ENCODE measurements at places on chromosomes 6 and 20.

GRCh38 chr6:129453073-129453472 lies 256.9 kb downstream of the ARHGAP18 start:
- no peak for DNase-seq

DNA sequence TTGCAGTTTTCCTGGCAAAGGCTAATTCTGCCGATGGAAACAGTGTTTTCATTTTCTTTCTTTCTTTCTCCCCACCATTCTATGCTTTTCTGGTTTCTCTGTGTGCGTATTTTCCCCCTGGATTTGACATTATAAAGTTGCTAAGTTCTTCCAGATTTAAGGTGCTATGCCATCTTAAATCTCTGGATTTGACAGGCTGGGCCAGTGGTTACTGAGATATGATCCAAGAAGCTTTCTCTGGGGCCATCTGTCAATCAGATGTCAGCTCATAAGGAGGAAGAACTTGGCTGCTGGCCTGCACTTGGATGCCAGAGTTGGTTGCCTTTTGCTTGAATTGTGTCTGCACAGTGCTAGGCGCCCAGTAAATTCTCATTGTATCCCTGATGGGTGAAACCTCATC lies 39.7 kb downstream of the SLC2A10 start:
- DNase-seq: no peak

DNA sequence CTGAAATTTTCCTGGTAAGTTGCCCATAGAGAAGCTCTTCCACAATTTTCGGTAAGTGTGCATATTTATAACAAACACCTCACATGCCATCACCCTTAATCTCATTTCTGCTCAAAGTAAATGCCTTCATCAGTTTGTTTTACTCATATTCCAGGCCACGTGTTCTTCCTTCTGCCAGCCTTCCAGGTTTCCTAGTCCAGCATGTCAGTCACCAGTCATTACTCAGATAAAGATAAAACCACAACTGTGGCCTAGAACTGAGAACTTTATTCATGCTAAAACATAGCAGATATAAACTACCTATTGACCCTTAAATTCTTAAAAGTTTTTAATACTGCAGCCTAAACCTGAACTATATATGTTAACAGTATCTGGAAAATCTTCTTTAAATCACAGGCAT lies 149.5 kb upstream of the SLC22A16 start:
- DNase-seq: no peak

GRCh38 chr6:32666420-32667300 lies at the start of gene HLA-DQB1:
HLA-DQB1 (minus strand) TSS chr6:32666657; CDS start chr6:32666607, 50 bp downstream.
- no peak for DNase-seq

- DNase-seq: no peak
Measured at GRCh38 chr6:31558631-31559500, 11.5 kb downstream of the NFKBIL1 start.

DNA sequence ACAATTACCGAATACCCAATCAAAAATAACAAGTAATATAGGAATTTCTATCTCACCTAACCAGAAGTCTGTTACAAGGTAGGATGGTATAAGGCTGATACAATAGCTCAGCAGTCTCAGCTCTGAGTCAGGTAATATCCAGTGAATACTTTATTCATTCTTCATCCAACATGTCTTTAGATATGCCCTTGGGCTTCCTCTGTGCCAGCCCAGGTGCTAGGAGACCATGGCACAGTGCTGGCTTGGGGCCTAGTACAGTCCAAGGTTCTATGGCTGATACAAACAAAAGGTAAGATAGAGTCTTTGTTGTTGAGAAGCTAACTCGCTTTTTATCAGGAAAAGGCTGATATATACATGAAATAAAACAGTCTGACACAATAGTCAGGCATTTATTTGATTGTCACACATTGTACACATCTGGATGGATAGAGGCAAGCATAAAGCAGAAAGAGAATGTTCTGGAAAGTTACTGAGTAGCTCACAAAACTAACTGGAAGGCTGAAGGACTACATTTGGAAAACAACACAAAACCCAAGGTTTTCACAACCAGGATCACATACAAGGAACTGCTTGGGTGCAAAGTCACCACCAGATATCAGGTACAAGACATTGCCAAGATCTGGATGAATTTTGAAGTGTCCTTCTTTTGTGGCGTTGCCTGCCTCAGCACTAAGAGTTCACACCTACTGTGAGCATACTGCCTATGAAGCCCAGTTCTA lies 110.4 kb upstream of the SCAF8 start:
- DNase-seq: no peak

DNA sequence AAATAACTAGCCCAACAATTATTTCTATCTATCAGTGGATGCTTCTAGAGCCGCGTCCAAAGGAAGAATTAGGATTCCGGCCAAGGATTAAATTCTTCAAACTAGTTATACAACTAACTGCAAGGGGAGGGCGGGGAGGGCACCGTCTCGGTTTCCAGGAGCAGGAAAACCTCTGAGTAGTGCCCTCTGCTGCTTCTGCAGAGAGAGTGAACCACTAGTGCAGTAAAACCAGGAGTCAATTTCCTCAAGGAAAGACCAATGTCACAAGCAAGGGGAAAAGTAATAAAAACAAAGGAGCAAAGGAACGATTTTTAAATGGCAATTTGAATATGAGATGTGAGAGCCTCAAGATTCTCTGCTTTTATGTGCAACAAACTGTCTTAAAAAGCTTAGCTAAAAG lies 16.5 kb upstream of the UBE2J1 start:
- DNase-seq: peak; percentile 13

DNA sequence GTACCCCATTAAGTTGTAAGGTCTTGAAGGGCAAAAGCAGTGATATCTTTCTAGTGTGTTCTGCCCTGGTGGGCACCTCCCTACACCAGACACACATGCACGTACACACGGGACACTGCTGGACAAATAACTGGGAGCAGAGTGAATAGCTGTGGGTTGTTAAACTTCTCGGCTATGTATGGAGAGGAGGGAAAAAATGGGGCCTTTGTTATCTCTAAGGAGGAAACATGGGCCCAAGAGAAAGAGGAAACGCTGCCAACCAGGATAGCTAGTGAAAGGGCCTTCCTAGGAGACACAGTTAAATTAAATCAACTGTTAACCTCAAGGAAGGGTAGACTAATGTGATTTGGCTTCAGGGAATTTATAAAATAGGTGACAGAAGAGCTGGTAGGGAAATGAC lies 169.7 kb downstream of the MYLK4 start:
- no peak for DNase-seq

GRCh38 chr6:9766240-9766915 lies 648.5 kb downstream of the TFAP2A start:
- DNase-seq: peak; percentile 24

GRCh38 chr6:106027758-106028157 lies 58.4 kb upstream of the PRDM1 start:
- no peak for DNase-seq

DNA sequence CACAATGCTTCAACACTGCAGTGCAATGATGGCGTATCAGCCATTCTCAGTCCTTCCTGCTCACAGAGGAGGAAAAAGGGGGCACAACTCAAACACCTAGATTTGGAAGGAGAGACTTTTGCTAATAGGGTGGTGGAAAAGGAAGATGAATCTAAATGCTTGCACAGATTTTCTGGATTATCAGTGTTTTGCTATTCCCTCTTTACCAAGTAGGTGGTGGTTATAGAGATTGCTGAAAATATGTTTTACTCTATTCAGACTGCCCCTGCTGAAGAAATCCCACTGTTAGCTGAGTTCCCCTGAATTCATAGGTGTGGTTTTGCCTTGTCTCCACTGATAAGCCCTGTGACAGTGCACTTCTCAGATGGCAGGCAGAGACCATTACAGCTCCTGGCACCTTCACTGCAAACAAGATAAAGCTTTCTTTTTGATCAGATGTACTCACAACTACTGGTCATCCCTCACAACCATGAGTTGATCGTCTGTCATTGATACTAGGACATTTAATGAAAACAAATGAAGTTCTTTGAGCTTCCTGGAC lies 311.4 kb downstream of the KIF16B start:
- no peak for DNase-seq

DNA sequence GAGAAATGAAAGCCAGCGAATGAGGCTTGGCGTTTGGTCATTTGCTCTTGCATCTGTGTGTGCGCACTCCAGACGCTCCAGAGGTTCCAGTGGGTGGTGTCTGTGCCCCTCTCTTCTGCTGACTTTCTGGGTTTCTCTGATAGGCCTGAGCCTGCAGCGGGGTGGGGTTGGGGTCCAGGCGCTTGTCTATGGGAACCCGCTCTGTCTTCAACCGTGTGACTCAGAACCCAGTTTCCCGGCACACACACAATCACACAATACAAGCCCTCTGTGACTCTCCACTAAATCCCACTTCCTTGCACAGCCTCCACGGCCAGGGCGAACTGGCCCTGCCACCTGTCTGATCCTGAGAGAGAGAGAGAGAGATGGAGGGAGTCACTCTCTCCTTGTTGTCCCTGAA lies 24.6 kb downstream of the RBM38 start:
- no peak for DNase-seq

DNA sequence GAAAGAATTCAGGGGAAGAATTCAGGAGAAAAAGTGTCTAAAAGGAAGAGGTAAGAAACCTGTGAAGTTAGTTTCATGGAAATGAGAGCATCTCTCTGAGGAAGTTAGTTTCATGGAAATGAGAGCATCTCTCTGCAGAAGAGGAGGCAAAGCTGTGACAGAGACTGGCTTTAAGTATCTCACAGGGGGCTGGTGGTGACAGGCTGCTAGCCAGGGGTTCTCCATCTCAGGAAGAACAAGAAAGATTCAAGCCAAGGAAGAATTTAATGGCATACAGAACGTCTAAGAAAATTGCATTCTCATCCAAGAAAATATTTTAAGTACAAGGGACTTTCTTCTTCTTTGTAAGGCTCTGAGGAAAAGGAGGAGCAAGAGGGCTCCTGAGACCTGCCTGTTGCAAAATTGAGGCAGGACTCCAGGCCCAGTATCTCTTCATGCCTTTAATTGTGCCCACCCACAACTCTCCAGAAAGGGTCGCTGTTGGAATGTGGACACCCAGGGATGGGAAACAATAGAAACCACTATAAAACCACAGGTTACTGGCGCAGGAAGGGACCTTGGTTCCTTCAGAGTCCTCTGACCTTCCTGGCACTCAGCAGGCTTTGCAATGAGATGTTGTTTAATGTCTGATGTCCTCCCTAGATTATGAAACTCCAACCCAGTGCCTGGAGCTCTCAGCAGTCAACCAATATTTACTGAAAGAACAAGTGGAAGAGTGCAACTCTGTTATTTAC lies 136.8 kb downstream of the FNDC1 start:
- DNase-seq: no peak

GRCh38 chr6:18493382-18493891 lies 106.3 kb downstream of the RNF144B start:
- no peak for DNase-seq

- no peak for DNase-seq
Measured at GRCh38 chr20:63387917-63388316, 26.8 kb upstream of the CHRNA4 start.

GRCh38 chr6:149212892-149213801 lies 104.4 kb upstream of the TAB2 start:
- DNase-seq: no peak

- DNase-seq: peak; percentile 10
Measured at GRCh38 chr6:136740050-136740974, 52.0 kb downstream of the MAP3K5 start.

DNA sequence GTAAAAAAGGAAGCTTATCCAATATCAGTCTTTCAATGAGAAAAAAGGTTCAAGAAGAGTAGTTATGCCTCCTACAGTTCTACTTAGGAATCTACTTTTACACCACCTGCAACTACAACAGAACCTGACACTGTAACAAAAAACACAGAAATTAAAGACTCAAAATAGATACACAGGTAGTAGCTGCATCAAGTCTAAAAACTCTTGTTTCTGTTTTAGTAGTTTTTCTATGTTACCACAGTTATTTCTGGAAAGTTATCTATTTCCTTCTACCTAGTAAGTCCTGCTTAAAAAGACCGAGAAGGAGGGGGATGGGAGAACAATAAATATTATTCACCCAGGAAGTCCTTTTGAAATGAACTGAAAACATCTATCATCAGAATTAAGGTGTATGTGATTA lies 52.5 kb downstream of the ATG5 start:
- no peak for DNase-seq

DNA sequence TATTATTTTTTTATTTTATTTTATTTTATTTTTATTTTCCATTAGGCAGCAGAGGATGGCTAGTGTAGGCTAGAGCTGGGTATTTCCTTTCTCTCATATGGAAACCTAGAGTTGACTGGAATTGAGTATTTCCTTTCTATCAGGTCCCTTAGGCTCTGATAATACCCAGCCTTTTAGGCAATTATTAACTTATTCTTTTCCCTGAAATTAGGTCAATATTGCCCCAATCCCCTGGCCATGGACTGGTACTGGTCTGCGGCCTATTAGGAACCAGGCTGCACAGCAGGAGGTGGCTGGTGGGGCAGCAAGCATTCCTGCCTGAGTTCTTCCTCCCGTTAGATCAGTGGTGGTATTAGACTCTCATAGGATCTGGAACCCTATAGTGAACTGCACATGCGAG lies 632.2 kb downstream of the TENT5A start:
- no peak for DNase-seq

DNA sequence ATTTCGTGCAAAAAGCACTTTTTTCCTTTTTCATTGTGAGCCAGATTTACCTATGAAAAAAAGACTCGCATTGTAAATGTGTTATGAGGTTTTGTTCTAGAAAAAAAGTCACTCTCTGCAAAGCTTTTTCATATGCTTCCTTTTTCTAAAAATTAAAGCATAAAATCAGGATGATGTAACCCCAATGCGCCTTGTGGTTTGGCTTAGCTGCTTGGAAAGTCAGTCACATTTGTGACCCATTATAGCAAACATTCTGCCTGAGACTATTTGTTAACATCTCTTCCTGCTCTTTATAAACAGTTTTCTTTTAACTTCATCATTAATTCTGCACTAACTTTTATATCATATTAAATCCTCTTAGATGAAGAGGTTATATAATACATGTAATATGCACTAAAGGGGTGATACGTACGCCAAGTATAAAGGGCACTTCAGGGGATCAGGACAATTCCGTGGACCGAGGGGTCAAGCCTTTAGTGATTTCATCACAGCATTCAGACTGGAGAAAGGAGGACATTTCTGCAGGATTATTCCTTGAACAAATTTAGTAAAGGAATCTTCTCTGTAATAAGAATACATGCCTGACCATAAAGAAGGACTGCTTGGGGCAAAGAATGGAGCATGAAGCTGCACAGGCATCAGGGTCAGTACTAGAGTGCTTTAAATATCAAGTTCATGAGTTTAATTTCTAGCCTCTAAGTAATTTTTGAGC lies 48.1 kb upstream of the SMLR1 start:
- DNase-seq: peak; percentile 36
